ENCODE measurements at places on chromosomes 5 and 9.

- DNase-seq: peak; percentile 76
Measured at GRCh38 chr5:74648835-74649293, 8.3 kb upstream of the ENC1 start.

DNA sequence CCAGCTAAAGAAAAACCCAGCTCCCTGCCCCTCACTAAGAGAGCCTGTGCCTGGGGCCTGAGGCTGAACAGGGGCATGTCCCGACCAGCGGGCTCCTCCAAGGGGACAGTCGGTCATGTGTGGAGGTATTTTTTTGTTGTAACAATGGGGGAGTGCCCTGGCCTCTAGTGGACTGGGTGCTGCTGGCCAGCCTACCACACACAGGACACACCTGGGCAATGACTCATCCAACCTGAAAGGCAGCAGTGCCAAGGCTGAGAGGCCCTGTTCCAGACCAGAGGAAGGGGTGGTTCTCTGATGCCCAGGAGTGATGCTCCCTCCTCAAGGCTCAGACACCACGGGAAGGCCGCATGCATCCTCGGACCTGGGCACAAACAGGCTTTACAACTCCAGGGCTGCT is 181.5 kb downstream of the OLFM1 start:
- no peak for DNase-seq

DNA sequence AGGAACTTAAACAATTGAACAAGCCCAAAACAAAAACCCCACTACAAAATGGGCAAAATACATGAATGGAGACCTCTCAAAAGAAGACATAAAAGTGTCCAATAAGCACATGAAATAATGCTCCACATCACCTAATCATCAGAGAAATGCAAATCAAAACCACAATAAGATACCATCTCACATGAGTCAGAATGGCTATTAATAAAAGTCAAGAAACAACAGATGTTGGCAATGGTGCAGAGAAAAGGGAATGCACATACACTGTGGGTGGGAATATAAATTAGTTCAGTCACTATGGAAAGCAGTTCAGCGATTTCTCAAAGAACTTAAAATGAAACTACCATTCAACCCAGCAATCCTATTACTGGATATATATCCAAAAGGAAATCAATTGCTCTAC is 337.4 kb upstream of the GRIA1 start:
- no peak for DNase-seq

DNA sequence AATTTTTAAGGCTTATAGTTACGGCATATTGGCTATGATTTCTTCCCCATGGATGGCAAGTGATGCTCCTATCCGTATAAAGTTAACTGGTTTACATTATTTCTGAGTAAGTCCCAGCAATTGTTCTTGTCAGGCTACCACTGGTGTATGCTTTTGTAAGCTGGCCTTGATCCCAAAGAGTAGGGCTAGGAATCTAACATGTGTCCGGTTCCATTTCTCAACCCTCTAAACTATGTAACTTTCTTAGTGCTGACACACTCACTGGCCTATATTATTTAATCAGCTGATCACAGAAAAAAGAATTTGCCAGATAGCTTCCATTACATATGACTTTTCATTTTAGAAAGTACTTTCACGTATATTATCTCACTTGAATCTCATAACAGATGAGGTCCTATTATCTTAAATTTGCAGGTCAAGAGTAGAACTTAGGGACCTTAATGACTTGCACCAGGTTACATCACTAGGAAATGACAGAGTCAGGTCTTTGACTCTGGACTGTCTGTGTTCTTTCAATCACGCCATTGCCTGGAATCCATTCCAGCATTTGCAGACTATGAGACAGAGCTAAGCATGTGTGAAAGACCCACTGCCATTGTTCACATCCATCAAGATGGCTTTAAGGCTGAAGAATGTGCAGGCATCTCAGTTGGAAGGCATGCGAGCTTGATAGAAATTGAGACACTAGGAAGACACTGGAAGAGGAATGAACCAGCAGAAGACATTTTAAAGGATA is 362.9 kb downstream of the ARRDC3 start:
- no peak for DNase-seq

GRCh38 chr5:74206579-74207550 is 433.7 kb downstream of the ENC1 start:
- DNase-seq: peak; percentile 76

- no peak for DNase-seq
Measured at GRCh38 chr9:84405667-84406066, 65.1 kb upstream of the SLC28A3 start.

DNA sequence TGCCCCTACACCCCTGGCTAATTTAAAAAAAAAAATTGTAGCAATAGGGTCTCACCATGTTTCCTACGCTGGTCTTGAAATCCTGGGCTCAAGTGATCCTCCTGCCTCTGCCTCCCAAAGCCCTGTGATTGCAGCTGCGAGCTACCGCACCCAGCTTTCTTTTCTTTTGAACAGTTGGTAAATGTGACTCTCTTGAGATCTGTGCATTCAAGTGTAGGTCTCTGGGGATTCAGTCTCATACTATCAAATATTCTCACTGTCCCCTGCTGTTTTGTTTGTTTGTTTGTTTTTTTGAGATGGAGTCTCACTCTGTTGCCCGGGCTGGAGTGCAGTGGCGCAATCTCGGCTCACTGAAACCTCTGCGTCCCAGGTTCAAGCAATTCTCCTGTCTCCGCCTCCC is 42.3 kb upstream of the CXXC5 start:
- DNase-seq: no peak

DNA sequence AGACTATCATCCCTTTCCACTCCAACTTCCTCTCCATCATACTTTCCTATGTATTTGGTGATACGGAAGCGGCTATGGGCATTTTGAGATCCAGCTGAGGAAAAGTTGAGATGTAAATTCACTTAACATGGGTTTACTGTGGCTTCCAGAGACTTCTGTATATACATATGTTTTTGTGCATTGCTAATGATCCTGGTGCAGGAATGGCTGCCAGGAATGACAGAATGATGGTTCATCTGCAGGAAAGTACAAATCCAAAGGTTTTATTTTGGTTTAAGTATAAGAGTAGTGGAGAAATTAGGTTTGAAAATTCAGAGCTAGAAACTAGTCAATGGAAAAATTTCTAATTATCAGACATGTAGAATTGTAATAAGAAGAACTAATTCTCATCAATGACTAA is 95.0 kb upstream of the PAM start:
- no peak for DNase-seq

DNA sequence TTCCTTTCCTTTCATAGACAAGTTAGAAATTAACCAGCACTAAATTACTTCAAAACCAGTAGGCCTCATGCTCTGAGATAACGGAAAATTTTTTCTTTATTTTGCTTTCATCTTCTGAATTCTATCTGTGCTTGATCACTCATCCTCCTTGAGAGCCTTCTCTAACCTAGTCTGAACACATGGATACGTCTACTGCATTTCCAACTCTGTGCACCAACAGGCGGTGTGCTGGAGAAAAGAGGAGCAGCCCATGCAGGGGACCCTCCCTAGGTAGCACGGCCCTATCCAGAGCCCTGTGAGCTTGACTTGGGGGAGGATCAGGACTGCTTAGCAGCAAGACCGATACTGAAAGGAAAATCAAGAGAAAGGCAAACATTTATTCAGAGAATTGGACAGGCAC is 149.8 kb downstream of the AUH start:
- no peak for DNase-seq

GRCh38 chr9:133471551-133472276 is 7.2 kb downstream of the SLC2A6 start:
- no peak for DNase-seq

DNA sequence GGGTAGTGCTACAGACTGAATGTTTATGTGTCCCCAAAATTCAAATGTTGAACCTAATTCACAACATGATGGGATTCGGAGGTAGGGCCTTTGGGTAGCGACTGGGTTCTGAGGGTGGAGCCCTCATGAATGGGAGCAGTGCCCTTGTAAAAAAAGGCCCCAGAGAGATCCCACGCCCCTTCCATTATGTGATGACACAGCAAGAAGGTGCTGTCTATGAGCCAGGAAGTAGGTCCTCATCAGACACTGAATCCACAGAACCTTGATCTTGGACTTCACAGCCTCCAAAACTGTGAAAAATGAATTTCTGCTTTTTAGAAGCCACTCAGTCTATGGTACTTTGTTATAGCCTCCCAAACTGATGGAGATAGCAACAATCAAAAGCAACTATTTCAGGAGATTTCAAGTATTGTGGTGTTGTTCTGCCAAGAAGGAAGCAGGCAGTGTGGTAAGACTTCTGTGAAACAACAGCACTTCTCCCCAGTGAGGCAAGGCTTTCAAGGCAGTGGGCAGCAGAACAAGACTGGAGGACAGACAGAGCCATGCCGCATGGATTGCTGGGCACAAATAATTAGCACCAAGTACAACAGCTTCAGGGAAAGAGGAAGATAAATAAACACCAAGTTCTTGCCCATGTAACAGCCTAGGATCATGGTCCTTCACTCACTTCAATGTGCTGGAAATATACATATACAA is 76.1 kb downstream of the OR2K2 start:
- DNase-seq: no peak

DNA sequence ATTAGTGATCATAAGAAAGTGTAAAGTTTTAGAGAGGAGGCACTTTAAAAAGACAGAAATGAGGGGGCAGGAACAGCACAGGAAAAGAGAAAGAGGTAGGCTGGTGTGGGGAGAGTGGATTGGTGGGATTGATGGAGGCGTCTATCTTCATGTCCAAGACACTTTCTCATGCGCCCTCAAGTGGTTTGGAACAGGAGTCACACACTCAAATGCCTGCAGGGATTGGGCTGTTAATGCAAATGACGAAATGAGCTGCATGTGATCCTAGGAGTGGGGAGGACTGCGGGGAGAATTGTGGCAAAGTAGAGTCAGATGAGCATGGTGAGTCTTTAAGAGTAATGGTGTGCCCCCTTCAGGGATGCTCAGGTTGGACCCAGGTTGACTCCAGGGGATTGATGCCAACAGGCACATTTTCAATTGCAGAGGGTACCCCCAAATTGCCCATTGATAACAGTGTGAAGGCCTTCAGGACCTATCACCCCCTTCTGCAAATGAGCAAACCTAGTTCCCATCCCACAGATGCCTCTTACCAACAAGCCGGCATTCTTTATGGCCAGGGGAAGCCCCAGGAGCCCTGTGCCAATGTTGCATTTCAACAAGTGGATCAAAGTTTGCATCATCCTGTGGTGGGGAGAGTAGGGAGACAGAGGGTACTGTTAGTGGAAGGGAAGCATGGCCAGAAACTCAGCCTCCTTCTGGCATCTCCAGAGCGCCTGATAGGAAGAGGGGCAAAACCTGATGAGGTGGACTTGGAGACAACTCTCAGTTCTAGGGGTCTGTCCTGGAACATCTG is 5.3 kb downstream of the SLC36A3 start:
- no peak for DNase-seq

DNA sequence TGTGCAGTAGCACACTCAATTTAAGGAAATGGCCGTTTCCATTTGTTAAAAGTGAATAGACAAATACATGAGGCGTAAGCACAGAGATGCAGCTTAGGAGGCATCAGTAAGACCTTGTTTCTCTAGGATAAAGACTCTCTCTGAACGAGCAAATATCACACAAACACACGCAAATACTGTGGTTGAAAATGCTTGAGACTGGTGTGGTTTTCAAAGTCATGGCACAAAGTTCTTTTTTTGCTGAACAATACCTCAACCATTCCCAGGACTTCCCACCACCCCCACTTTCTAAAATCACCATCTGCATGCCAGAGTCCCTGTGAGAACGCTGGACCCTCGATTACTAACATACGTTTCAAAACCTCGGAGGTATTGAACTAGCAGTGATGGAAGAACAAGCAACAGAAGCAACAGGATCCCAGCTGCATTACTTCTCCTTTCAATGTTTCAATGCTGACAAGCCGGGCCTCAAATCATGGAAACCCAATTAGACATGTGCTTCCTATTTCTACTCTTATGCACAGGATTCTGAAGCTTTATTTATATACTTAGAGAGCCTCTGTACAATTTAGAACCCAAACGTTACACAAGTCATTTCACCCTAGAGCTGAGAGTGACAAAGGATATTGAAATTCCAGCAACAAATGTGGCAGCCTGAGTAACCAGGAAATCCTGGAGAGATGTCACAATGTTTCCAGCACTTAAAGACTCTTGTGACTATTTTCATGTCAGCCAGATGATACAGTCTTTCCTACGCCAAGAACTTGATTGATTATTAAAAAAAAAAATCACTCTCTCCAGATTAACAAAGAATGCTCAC is 63.9 kb downstream of the CDC14B start:
- no peak for DNase-seq

GRCh38 chr5:36593867-36594266 is 12.5 kb upstream of the SLC1A3 start:
- DNase-seq: no peak

DNA sequence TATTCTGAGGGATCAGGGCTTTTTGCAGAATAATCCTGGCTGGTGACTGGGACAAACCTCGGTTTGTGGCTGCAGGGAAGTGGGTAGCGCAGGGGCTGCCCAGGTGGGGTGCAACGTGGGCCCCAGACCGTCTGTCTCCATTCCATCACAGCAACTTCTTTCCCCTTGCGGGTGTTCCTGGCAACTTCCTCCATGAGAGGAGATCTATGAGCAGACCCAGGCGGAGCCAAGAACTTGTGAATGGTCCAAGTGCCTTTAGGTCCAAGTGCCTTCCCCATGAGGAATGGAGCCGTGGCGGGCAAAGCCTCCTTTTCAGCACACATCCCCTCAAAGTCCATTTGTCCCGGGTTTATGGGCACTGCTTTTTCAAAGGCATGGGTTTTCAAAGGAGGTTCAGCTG is 136.5 kb downstream of the PHF2 start:
- no peak for DNase-seq

GRCh38 chr5:132802044-132802684 is 10.9 kb upstream of the SOWAHA start:
- DNase-seq: no peak

DNA sequence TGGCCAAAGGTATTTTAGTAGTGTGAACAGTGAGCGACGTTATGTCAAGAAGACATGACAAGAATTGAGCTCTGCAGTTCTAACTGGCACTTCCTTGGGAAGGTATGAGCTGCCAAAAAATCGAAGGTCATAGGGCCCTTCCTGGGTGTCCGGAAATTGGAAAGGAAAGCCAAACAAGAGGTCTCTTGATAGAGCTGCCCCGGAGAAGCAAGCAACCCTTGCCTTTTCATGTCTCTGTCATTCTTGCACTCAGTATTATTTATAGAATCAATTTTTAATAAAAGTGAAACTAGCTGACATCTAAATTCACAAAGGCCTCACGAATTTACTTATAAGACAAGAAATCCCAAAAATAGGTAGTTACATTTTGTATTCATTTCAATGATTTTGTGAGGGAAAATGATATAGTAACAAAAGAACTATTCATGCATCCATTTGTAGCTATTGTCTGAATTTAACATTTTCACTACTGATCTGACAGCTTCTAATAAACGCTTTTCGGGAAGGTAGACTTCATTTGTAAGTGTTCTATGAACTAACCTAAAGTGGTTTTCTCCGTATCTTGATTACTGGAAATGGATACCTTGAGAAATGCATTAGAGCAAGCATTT is 113.8 kb upstream of the VCAN start:
- no peak for DNase-seq

GRCh38 chr9:99595796-99596195 is 225.9 kb upstream of the NR4A3 start:
- DNase-seq: no peak

GRCh38 chr5:7886849-7887475 is 18.0 kb downstream of the MTRR start:
- peak; percentile 93 for DNase-seq

- DNase-seq: no peak
Measured at GRCh38 chr9:89362647-89363310, 44.5 kb downstream of the SECISBP2 start.

GRCh38 chr9:124786881-124787573 is 10.1 kb downstream of the OLFML2A start:
- DNase-seq: no peak

- no peak for DNase-seq
Measured at GRCh38 chr9:133754688-133755227, 16.6 kb upstream of the SARDH start.

- DNase-seq: no peak
Measured at GRCh38 chr5:55591686-55592085, 56.9 kb upstream of the PLPP1 start.

All from DMS79 treated with DMSO at 0.1 percent for 48 hours (cell line).